Activated naive CD4-positive, alpha-beta T cell treated with anti-CD3 and anti-CD28 coated beads, Interleukin-2, amount 10 ng/mL, durations not matched to agents 7 days and 5 days (primary cell): ENCODE measurements at places on chromosomes 7 and 10.

GRCh38 chr7:109354000-109354399 is 784.3 kb downstream of the DNAJB9 start:
- DNase-seq, result no peak

DNA sequence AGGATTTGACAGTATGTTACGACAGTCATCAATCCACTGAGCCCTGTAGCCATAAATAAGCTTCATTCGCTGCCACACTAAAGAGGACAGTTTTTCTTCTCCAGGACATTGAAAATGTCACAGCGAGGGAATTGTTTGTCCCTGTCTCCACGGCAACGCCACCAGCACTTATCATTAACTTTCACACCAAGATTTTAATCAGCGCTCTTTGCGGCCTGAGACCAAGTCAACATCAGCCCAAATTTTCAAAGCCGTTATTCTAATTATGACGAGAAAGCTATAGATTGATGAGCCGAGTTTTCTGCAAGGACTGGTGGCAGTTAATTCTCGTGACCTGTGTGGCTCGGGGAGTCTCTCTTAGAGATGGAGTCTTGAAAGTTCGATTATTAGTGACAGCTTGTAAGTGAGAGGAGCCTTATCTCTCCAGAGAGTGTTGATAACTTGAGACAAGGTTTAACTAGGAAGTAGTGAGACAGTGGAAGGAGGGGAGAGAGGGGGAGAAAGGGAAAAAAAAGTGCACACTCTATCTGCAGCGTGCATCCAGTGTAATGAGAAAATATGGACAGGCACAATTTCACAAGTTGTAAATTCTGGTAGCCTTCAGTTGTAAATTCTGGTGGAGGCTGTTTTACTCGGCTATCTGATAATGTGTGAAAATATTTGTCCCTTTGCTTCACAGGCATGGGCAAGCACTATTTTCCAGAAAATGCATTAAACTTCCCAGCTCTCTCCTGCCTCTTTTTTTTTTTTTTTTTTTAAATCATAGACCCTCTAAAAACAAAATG is 473.3 kb downstream of the LRMDA start:
- DNase-seq, result no peak

DNA sequence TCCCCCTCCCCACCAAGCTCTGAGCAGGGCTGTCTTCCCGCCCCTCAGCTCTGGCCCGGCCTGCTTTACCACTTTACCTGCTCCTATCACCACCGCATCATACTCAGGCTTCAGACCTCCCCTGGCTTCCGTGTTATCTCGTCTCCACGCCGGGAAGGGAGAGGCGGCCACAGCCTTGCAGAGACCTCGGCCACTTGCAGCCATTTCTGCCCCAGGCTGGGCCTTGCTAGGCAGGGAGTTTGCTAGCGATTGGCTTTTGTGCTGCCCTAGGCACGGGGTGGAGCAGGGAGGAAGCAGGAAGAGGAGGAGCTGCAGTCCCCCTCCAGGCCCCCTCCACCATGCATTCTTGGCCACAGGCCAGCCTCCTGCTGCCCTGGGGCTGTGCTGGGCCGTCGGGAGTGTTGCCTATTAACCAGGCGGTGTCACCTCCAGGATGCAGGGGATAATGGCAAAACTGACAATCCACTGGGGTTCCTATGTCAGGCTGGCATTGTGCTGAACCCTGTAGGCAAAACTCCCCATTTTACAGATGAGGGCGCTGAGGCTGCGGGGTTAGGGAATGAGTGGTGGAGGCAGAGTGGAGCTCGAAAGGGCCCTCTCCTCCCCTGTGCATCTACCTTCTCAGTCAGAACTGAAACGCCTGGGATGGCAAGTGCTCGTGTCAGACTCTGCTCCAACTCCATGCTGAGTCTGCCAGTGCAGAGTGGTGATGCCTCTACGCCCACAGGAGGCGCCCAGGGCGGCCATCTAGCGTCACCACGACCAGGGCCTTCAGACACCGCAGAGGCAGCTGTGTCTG is at the start of gene PYROXD2:
PYROXD2 (minus strand) TSS at position 251 of the 799 bp plus-strand sequence; CDS start at position 204, 47 bp downstream.
- peak; percentile 76 for DNase-seq

DNA sequence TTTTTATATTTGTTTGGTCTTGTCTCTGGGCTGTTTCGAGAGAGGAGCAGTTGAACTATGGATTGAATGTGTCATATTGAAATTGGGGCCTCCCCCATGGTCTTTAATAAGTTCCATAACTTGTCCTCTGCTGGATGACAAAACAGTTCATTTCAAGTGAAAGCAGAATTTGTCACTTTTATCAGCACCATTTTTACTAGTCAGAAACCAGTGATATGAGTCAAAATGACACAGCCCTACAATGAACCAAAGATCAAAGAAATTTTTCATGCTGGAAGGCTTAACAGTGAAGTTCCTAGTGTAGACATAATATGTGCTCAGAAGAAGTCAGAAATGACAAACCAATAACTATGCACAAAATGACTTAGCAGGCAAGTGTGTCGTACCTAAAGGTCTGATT is 133.6 kb upstream of the VWC2 start:
- DNase-seq, result no peak

DNA sequence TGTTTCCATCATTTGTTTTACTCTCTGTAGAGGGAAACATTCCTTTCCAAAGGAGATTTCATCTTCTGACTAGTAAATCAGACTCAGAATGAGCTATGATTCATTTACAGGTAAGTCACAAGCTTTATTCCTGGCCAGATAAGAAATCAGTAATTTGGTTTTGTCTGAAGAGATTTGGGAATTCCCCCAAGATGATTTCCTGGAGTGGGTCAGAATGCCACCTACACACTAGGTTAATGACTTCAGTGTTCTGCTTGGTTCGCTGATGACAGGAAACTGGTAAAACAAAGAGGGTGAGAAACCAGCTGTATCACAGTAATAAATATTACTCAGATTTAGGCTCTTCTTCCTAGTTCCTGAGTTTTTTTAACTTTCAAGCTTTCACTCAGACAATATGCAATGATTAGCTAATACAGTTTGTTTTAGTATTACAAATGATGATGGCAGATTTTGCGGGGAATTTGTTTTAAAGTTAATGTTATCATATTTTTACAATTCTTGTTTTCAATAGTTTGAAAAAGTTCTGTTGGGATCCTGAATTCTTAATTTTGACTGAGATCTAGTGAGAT is 8.3 kb upstream of the ASZ1 start:
- no peak for DNase-seq

- DNase-seq, result no peak
Measured at GRCh38 chr10:44850356-44850934, 60.7 kb upstream of the TMEM72 start.

DNA sequence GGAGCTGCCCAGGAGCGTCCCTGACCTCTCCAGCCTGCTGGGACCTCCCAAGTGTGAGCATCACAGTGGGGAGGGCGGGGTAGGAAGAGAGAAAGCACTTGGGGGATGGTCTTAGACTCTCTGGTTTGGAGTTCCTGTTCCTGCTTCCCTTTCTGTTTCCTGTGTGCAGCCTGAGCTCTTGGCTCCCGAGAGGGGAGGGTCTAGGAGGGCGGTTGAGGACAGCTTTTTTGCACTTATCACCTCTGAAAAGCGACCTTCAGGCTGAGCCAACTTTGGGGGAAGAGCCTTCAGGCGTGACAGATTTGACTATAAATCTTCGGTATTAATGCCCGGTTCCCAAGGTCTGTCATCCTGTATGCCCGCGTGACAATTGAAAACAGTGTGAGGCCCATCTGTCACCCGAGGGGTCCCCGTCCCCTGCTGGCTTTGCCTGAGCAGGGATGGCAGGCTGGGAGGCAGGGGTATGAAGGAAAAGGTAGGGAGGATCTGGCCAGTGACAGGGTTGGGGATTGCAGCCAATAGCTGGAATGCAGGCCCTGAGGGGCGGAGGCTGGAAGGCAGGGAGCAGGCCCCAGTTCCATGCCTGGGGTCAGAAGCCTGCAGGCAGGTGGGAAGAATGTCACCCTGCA is 78.6 kb downstream of the CDH23 start:
- DNase-seq, result no peak
